ENCODE measurements at places on chromosomes 2 and 18. TPM values are rescaled to one million over a fixed set of nuclear protein-coding genes. Genes with fewer than 3 reads are reported as not detected.

Gene SP5
- 3.3 TPM for total RNA-seq

Gene SLC9A2
- total RNA-seq: 0.88 TPM

Gene TEKT4
- not detected for total RNA-seq

Gene TRIM54
- 9.6 TPM for total RNA-seq

Gene CTAGE1
- total RNA-seq: not detected

Gene COL4A3
- total RNA-seq: 3.0 TPM

Gene GAL3ST2
- total RNA-seq: 2.8 TPM

Gene LAMA3
- total RNA-seq: 11.2 TPM

Gene ACTG2
- total RNA-seq: 0.51 TPM
